ENCODE measurements at places on chromosomes 3 and 15.

DNA sequence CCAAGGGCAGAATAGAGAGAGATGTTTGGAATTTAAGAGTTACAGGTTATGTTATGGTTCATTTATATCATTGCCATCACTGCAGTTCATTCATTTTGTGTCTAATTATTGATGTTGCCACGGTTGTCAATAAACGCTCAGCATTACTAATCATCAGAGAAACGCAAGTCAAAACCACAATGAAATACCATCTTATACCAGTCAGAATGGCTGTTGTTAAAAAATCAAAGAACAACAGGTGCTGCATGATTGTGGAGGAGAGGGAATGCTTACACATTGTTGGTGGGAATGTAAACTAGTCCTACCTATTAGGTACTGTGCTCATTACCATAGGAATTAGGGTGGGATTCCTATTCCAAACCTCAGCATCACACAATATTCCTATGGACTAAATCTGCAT is 350.5 kb downstream of the TIGIT start:
- DNase-seq, result no peak

GRCh38 chr3:12198301-12198700 is 39.6 kb upstream of the TIMP4 start:
- peak; percentile 60 for DNase-seq

- no peak for DNase-seq
Measured at GRCh38 chr3:169657351-169658124, 6.0 kb downstream of the MECOM start.

DNA sequence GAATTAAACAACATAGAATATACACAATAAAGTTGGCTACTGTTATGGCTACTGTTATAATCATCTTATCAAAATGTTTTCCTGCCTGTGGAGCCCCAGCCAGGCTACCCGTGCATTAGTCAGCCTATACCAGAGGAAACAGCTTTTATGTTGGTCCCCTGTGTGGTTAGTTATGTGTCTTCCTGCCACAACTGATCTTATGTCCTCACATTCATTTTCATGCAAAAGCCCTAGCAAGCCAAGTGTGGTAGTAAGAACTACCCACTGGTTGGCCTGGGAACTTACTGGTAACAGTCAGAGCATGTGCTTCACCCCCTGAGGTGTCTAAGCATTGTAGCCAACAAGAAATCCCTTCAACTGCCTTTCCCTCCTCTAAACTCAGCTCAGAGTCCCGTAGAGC is 21.8 kb downstream of the MGLL start:
- DNase-seq, result no peak

- no peak for DNase-seq
Measured at GRCh38 chr3:178505832-178506231, 30.4 kb upstream of the KCNMB2 start.

- DNase-seq, result no peak
Measured at GRCh38 chr15:60001610-60002527, 2.2 kb upstream of the FOXB1 start.

GRCh38 chr15:83682476-83683088 is 28.7 kb downstream of the ADAMTSL3 start:
- no peak for DNase-seq

GRCh38 chr3:170560296-170560695 is 25.6 kb downstream of the SLC7A14 start:
- no peak for DNase-seq

GRCh38 chr3:32257042-32257441 is 18.6 kb downstream of the CMTM8 start:
- no peak for DNase-seq

GRCh38 chr3:88824666-88825564 is 282.5 kb upstream of the EPHA3 start:
- no peak for DNase-seq

DNA sequence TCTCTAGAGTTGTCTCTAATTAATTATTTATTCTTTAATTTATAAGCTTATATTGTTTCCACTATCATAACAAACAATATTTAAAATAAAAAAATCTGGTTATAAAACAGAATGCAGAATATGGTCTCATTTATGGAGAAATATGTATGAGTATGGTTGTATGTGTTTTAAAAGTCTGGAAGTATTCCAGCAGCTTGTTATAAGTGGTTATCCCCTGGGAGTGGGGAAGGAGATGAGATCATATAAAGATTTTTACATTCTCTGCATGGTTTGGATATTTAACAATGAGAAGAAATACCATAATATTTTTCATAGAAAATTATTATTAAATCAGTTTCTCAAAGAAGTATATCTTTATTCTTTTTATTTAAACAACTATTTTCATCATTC is 135.4 kb upstream of the MB21D2 start:
- DNase-seq, result no peak

DNA sequence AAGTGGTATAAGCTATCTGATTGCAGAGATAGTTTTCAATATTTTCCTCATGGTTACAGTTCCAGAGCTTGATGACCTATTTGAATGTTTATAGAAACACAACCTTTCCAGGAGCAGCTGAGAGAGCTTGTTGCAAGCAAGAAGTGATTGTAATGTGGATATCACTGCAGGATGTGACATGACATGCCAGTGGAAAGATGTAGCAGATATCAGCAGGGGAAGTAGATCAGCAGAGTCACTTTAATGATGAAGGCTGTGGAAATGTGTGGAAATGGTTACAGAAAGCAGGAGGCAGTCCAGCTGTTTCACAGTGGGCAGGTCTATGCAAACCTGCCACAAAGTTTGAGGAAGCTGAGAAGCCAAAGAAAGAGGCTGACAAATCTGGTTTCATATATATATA is 21.0 kb downstream of the TMEM158 start:
- DNase-seq, result no peak

- DNase-seq, result no peak
Measured at GRCh38 chr3:71376503-71376902, 207.0 kb downstream of the FOXP1 start.

DNA sequence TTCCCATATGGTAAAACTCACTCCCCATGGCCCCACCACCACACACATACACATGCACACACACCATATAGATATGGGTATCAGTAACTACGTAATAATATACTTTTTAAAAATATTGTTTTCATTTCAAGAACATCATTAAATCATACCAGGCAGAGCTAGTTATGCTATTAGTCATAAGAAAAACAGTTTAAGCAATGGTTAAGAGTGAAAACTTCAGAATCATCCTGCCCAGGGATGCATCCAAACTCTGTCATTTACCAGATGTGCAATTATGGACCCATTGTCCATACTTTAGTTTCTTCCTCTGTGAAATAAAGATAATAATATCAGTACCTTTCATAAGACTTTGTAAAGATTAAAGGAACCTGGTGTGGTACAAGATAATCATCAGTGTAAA is 608.3 kb downstream of the RBMS3 start:
- peak; percentile 19 for DNase-seq

GRCh38 chr3:140529096-140529495 is 148.8 kb upstream of the TRIM42 start:
- no peak for DNase-seq

- no peak for DNase-seq
Measured at GRCh38 chr15:48781481-48782081, 29.3 kb downstream of the CEP152 start.

GRCh38 chr15:86588413-86588812 is 508.7 kb downstream of the AGBL1 start:
- no peak for DNase-seq

GRCh38 chr3:42266085-42266484 is at the start of gene CCK:
Gene CCK, minus strand, starts transcription at chr3:42266185. Its CDS starts 2,555 bp downstream, at chr3:42263630.
- no peak for DNase-seq

GRCh38 chr15:48388910-48389309 is 57.7 kb downstream of the DUT start:
- DNase-seq, result no peak

DNA sequence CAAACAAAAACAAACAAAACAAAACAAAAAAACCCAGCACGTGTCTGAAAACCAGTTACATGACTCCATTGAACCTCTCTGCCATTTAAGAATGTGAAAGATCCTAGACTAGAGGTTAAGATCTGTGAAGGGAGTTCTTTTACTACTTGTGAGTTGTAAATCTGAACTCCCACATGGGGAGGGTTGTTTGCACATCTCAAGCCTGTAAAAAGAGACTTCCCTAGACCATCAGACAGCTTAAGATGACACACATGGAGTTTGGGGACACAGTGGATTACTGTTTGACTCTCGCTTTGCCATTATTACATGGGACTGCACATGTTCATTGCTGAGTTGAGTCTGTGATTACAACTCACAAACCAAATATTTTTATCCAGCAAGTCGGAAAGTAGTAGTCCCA is 171.5 kb downstream of the SLC9A9 start:
- DNase-seq, result no peak

GRCh38 chr15:55168350-55168974 is 28.3 kb downstream of the RSL24D1 start:
- peak; percentile 77 for DNase-seq
